Activated T-helper 1 cell treated with anti-CD3 and anti-CD28 coated beads, Interleukin-2, amount 50 U/mL, for 16 hours (primary cell): ENCODE measurements at places on chromosomes 12 and 14.
A peak's percentile ranks its signal among the peaks of the same experiment; 100 is the strongest.

DNA sequence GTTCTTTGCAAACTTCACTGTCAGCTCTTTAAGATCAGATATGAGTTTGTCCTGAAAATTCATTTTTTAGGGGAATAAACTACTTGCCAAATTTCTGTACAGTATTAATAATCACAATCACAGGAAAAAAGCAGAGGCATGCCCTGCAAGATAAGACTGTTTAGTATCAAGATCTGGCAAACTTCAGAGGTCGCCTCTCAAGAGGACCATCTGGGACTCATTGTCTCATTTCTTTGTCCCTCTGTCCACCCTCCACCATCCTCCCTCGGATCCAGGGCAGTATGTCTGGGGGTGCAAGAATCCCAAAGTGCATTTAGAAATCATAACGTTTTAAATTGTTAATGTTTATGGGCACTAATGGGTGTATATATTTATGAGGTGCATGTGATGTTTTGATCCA lies 232.4 kb upstream of the FKBP4 start:
- no peak for DNase-seq

GRCh38 chr14:80956922-80957321 lies 1.5 kb downstream of the TSHR start:
- DNase-seq = no peak

GRCh38 chr12:120970310-120970709 lies 8.0 kb upstream of the HNF1A start:
- no peak for DNase-seq

GRCh38 chr12:41189395-41190251 lies 1.5 kb downstream of the PDZRN4 start:
- no peak for DNase-seq

DNA sequence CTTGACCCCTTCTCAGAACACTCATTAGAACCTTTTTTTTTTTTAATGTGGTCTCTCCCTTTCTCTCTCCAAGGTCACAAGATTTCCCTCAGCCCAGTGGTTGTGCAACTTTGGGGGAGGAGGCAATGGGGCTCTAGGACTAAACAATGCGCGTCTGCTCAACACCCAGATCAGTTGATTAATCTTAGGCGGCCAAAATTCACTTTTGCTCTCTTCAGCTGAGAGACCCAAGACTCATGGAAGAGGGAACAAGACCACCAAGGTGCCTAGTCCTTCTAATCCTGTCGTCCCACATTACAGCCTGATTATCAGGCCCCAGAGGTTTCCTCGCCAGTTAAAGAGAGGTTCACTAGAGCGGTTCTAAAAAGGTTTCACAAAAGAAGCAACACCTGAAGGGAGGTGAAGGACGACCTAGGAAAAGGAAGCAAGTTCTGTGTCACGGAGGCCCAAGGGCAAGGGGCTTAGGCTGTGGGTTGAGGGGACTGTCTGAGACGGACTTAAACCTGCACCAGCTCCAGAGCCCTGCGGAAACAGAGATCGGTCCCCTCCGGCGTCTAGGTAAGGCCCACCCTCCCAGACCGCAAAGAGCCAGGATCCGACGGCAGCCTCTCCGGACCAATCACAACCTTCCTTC lies 824 bp upstream of the TARBP2 start:
- no peak for DNase-seq

GRCh38 chr12:80196419-80196818 lies 97.1 kb downstream of the OTOGL start:
- no peak for DNase-seq

DNA sequence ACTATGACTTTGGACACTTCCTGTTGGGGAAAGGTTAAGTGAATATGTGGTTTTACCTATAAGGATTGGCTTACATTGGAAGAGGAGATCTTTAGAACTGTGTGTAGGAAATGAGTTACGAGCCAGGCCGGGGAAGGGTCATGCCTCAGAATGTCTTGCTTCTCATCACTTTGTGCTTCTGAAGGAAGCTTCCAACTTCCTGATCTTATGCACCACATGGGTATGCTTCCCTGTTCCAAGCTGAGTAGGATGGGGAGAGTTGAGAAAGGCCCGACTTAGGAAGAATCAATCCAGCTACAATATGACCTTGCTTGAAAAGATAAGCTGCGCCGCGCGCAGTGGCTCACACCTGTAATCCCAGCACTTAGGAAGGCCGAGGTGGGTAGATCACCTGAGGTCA lies 59.9 kb downstream of the STXBP6 start:
- no peak for DNase-seq

GRCh38 chr14:77258566-77258965 lies 12.4 kb downstream of the NGB start:
- no peak for DNase-seq

DNA sequence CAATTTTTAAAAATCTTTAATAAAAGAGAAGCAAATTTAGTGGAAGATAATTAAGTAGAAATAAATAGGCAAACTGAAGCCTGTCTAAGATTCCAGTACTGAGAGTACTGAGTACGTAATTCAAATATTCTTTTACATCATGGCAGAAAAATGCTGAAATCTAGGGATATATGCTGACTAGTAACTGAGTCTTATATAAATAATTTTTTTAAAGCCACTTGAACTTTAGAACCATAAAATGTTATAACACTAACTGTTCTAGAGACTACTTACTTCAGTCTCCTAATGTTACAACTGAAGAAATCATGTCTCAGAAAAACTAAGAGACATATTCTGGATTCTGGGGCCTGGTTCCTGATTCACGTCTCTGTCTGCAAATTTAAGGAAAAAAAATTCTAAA lies 230.6 kb upstream of the PLEKHG7 start:
- no peak for DNase-seq

GRCh38 chr12:19957308-19958125 lies 410.8 kb upstream of the PDE3A start:
- no peak for DNase-seq

GRCh38 chr12:60266381-60266852 lies 670.6 kb downstream of the SLC16A7 start:
- no peak for DNase-seq

DNA sequence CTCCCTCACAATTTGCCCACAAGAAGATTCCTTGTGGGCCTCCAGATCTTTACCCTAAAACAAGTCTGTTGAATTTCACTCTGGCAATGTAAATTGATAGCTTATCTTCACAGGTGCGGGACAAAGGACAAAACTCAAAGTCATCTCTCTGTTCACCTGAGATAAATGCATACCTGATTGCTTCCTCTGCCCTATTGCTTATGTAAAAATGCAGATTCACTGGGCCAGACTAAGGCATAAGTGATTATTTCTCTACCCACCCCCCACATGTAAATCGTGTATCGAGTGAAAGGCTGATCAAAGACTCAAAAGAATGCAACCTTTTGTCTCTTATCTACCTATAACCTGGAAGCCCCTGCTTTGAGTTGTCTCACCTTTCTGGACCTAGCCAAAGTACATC lies 316.8 kb downstream of the SSPN start:
- no peak for DNase-seq

GRCh38 chr14:99357916-99358390 lies 86.0 kb upstream of the BCL11B start:
- no peak for DNase-seq

GRCh38 chr12:62817556-62818271 lies 117.2 kb downstream of the PPM1H start:
- no peak for DNase-seq

GRCh38 chr14:100691395-100692056 lies 35.2 kb upstream of the DLK1 start:
- no peak for DNase-seq

- peak; percentile 5 for DNase-seq
Observed at GRCh38 chr14:72451054-72451972, 442.6 kb downstream of the DPF3 start.

- DNase-seq = no peak
Observed at GRCh38 chr14:65548878-65549277, 136.3 kb downstream of the FUT8 start.

DNA sequence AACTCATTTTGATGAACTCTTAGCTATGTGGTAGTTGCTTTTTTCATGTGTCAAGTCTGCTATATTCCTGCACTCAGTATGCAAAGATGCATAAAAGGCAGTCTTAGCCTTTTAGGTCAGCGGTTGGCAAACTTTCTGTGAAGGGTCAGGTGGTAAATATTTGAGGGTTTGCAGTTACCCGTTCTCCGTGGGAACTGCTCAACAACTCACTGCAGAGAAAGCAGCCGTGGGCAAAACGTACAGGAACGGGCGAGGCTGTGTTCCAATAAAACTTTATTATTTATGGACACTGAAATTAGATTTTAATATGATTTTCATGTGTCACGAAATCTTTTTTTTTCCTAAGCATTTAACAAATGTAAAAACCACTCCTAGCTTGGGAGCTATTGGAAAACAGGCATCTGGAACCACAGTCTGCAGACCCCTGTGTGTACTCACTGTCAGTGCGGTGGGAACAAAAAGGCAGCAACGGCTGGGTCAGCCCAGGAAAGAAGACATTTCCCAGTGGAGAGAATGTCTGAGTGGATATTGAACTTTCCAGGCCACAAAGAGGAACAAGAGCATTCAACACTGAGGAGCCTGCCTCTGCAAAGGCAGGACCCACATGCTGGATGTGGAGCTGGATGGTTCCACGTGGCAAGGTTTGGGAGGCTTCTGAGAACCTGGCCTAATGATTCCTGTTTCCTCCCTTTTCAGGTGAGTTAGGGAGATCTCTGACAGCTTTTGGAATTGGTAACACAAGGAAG lies 3.5 kb upstream of the ACACB start:
- DNase-seq = no peak

- peak; percentile 45 for DNase-seq
Observed at GRCh38 chr12:101773650-101774162, 34.4 kb upstream of the SYCP3 start.

DNA sequence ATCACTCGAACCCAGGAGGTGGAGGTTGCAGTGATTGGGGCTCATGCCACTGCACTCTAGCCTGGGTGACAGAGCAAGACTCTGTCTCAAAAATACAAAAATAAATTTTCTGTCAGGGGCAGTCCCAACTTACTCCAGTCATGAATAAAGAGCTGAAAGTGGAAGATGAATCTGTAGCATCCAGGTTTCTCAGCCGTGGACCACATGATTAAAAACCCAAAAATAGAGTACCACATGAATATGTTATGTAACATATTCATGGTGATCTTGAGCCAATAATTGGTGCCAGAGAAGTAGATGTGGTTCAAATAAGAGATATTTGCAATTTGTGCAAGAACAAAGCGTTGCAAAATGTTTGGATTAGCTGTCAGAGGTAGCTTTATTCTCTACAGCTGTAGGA lies 23.1 kb downstream of the SPIC start:
- DNase-seq = no peak

GRCh38 chr12:44674875-44675274 lies 201.2 kb downstream of the NELL2 start:
- no peak for DNase-seq

DNA sequence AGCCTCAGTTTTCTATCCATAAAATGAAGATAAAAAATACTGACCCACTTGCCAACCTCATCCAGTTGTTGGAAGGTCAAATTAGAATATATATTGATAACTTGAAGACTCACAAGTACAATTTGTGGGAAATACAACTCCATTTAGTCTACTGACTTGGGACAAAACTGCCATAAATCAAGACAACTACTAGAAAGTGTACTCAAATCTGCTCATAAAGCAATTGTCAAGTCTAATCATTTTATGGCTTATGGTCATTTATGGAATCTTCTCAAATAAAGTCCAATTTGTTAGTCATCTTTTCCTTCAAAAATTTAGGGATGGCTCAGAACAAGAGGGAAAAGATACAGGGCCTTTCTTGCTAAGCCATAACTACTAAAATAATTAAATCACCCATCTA lies 7.0 kb downstream of the BTG1 start:
- DNase-seq = no peak

GRCh38 chr14:27065886-27066285 lies 468.1 kb upstream of the NOVA1 start:
- no peak for DNase-seq

DNA sequence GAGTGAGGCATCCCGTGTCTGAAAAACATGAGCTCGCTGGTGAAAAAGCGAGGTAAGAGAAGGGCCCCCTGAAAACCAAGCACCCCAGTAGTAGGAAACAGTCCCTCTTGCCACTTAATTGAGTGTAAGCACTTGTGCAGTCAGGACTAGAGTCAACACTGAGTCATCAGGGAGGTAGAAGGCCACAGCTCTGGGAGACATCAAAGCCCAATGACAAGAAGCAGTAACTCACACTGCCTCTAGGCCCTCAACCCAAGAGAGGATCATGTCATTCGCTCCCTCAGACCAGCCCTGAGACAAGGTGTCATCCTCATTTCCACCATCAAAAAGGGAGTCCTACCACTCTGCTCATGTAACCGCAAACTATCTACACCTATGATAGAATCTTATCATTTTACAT lies 17.8 kb downstream of the POMT2 start:
- no peak for DNase-seq

GRCh38 chr14:102046337-102047278 lies 40.2 kb downstream of the HSP90AA1 start:
- DNase-seq = no peak

DNA sequence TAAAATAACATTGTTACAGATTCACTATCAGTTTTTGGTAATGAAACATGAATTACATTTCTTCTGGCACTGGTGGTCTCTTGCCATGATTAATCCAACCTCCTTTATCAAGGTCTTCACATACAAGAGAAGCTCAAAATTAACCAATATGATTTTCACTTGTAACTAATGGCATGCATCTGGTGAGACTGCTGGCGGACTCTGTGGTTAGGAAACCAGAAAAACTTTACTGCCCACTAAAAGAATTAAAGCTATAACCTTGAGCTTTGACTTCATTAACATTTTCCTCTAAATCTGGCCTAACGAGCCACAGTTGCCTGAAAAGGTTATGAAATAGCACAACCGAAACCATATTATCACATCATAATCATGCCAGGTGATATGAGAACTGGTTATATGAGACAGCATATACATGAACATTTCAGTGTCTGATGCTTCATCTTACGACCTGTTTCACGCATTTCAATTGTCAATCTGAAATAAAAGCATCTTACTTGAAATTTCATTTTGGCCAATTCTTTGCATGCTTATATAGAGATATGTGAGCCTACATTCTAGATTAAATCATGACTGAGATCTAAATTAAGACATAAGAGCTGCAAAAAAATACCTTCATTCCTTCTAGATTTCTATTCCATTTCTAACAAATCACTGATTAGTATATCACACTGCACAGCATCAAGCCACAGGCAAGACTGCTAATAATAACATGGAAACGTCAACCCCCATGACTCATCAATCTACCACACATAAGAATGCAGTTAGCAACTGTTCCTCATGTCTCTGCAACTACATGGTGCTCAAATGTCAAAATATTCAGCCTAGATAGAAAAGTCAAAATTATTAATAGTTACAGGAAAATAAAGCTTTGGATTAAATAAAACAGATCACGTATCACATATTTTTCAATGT lies 89.3 kb downstream of the OSBPL8 start:
- no peak for DNase-seq
